ENCODE measurements at places on chromosomes 1 and 21.

DNA sequence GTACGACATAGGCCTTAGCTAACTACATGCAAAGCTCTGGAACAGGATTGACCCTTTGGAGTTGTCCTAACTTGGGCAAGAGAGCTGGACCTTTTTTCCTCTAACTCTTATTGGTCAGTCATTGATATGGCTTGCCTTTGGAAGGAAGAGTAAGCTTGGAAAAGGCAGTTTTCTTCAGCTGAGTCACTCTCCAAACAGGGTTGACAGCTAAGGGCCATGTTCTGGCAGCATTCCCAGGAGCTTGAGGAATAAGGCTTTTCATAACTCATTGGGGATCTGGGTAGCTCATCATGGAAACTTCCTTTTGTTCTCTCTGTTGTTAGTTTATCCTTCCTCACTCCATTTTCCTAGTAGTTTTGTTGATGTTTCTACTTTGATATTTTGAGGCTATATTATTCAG is 14.5 kb upstream of the ERRFI1 start:
- peak; percentile 98 for DNase-seq

DNA sequence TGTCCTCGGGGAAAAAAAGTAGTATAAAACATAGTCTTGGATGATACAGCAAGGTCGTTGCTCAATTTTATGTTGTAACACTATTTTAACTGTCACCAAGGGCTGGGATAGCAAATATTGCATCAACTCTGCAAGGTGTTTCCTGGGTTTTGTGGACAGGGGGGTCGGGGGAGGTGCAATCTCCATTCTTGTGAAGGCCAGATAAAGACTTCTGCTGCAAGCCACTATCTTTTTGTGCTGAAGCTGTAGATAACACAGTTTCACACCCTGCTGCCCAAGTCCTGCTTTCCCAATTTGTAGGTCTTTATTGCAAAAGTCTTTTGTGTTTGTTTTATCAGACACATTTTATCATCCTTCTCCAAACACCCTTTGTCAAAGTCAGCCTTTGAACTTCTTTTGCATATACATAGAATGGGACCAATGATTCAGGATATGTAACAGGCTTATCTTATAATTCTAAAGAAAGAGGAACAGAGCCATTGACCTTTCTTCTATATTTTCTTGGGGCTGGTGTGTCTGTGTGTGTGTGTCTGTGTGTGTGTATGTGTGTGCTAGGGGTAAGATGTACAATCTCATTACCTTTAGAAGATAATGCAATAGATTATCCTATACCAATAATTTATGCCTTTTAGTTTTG is 140.6 kb downstream of the RUNX1 start:
- peak; percentile 39 for DNase-seq

GRCh38 chr1:66728021-66728420 is 24.2 kb upstream of the DYNLT5 start:
- peak; percentile 69 for DNase-seq

- peak; percentile 87 for DNase-seq
Measured at GRCh38 chr1:160284220-160284781, 632 bp downstream of the PEX19 start.

DNA sequence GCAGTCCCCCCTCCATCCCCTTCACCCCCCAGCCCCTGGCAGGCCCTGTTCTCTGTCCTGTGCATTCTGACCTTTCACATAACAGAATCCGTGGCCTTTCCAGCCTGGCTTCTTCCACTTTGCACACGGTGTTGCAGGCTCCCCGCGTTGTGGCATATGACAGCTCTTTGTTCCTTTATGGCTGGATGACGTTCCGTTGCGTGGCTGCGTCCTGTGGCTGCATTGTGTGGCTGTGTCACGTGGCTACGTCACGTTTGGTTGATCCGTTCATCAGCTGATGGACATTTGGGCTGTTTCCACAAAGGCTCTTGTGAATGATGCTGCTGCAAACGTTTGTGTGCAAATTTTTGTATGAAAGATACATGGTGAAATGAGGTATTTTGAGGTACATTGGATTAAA is 53.3 kb downstream of the PDE9A start:
- DNase-seq = no peak

- DNase-seq = no peak
Measured at GRCh38 chr1:207355060-207355459, 33.6 kb downstream of the CD55 start.

DNA sequence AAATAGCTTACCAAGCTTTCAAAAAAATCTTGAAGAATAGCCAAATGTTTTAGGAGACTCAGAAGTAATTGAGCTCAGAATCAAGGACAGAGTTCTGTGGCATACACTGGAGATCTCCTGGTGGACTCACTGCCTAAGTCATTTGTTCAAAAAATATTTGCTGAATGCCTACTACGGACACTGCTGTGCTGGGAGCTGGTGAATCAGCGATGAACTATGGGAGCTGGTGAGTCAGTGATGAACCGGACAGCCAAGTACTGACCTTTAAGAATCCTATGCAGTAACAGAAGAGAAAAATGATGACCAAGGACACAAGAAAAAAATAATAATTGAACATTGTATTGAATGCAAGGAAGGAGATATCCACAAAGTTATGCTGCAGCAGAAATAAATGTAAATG is 717.9 kb upstream of the CXADR start:
- DNase-seq = peak; percentile 97

DNA sequence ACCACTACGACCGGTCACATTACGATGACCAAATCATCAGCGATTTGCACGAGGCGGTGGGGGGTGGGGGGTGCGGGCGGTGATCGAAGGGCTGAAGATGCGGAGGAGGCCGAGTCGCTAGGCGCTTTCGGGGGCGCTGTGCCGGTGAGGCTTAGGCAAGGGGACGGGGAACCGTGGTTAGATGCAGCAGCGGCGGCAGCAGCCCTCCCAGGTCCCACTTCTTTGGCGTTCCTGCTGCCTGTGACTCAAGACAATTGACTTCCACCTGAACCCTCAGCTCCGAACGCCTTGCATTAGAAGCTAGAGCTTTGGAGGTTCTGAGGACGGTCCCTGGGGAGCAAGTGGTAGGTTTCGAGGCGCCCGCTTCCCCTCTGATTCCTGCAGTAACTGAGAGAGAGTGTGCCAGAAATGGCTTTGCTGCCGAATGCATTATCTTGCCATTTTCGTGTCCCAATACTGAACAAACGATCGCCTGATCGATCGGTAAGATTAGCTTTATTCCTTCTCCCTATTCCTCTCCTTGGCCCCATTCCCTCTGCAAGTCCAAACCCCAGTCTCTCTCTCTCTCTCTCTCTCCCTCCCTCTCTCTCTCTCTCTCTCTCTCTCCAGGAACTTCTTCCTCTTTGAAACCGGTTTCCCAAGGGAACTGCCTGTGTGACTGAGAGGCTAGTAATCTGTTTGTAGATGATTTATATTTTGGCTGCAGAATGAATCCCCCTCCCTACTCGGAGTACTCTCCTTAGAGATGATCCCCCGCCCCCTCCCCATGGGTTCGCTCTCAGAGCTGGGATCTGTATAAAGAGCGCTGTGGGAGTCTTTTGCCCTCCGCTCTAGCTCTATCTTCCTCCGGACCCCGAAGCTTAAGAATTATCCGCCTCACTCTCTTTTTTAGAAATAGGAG is 735 bp upstream of the BRINP3 start:
- DNase-seq = peak; percentile 19

- DNase-seq = no peak
Measured at GRCh38 chr1:12678820-12679219, 34.9 kb downstream of the AADACL4 start.

DNA sequence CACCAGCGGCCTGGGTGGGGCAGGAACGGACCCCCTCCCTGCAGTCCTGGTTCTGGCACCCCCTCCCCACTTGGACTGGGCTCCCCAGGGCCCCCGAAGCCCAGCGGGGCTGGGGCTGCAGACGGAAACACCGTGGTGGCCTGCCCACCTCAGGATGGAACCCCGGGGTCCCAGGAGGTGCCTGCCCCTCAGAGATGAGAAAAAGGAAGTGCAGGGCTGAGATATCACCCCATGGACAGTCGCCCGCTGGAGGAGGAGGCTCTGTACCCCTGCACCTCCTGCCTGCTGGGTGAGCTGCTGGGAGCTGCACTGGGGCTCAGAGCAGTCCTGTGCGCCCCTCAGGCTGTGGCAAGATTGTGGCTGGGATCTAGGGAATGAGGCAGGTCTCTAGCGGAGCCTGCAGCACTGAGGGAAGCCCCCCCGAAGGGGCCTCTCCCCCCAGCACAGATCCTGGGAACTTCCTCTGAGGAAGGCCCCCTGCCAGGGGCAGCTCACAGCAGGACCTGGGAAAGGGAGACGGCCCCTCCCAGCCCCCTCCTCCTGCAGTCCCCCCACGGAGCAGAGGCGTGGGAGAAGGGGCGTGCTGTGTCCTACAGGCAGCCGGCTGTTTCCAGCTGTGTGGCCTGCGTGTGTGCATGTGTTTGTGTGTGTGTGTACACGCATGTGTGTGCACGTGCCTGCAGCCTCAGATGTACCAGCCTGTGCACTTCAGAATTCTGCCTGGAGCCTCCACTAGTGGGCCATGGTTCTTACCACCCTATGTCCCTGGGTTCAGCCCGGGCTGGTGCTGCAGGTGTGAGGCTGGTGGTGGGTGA is 6.9 kb downstream of the AGRN start:
- no peak for DNase-seq

DNA sequence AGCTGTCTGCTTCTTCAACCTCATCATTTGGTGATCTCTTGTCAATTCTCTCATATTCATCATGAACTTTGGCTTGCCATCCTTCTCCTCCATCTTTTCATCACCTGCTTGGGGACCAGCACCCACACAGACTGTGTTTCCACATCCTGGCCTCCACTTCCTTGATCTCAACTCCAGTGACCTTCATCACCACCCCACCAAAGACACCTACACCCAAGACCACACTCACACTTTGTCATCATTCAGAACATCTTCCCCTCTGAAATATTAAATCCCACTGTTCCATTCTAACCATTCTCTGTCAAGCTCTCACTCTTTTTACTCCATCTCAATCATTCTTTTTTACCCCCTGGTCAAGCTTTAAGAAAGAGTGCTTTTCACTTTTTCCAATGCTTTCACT is 115.5 kb upstream of the VAV3 start:
- DNase-seq = no peak

DNA sequence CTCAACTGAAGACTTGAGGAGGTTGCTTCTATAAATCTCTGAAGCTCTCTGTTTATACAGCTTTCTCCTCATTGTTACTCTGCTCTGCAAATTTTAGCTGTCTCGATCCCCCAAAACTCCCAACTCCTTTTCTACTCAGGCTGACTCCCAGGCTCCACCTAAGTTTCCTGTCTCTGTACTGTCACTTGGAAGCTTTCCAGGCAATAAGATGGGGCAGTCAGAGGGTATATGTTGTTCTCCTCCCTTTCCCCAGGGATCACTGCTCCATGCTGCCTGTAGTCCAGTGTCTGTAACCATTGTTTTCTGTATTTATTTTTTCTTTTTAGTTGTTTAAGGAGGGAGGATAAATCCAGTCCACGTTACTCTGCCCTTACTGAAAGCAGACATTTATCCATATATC is 13.4 kb downstream of the TSNAX start:
- no peak for DNase-seq

DNA sequence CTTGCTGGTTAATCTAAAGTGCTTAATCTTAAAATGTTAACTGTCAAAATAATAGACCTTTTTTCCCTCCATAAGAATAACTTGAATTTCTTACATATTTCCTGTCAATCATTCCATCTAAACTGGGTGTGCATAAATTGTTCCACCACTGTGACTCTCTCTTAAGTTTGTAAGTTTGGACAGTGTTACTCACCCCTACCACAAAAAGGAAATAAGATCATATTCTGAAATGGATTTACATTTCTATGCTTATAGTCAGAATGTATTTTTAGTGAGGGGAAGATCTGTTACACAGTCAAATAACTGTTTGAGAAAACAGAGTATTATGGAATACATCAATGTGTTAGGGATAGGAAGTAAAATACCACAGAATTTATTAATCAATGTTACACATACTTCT is 109.6 kb upstream of the DPYD start:
- DNase-seq = peak; percentile 48

GRCh38 chr21:35390013-35390776 is 341.1 kb upstream of the RUNX1 start:
- DNase-seq = peak; percentile 62

- peak; percentile 53 for DNase-seq
Measured at GRCh38 chr1:178220094-178220493, 126.2 kb downstream of the RASAL2 start.

DNA sequence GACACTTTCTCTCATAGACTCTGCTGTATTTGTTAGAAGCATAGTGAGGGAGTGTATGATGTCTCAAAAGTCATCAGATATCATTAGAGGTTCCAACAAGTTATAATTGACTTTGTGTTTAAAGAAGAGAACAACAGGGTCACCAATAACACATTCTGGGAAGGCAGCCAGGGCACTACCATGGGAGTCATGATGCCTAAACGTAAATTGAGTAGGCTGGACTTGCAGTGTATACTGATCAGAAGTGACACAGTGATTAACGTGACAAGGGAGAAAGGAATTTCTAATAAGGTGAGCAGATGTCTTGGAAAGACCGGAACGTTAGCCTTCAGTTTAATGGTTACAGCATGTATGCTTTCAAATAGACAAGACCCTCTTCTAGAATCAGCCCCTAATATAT is 973.2 kb downstream of the NCAM2 start:
- peak; percentile 1 for DNase-seq

DNA sequence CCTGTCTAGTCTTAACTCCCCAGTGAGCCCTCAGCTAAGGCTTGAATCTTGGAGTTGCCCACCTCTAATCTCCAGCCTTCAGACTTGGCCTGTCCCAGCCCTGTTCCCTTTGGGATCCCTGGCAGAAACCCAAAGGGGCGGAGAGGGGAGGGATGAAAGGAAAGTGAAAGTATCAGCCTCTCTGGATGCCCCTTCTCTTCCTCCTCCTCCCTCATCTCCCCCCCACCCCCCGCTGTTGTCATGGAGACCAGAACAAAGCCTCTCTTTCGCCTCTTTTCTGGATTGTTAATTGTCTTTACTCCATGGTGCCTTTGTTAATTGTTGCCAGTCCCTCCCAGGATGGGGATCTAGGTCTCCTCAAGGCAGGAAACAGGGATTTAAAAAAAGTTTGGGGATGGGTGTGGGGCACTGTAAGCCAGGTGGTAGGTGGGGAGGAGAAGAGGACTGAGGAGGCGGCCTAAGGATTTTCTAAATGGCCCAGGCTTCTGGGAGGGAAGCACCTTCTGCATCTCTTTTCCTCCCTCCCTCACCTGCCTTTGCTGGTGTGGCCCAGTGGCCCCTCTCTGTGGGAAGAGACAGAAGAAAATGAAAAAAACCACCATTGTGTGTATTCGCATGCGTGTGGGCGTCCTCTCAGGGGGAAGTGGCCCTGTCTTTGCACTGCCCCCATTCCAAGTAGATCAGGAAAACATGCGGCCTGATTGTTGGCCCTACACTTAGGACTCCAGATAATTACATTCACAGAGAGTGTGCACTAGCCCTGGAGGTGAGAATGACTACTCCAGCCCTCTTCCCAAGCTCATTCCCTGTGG is 7.5 kb upstream of the SOX13 start:
- DNase-seq = peak; percentile 23

- DNase-seq = no peak
Measured at GRCh38 chr1:208036918-208037766, 126.2 kb upstream of the CD34 start.

GRCh38 chr21:42344631-42345030 is 6.2 kb downstream of the TFF2 start:
- DNase-seq = no peak

- no peak for DNase-seq
Measured at GRCh38 chr21:41929248-41929647, 24.6 kb downstream of the C2CD2 start.

- peak; percentile 53 for DNase-seq
Measured at GRCh38 chr21:41251961-41252642, 64.5 kb upstream of the FAM3B start.

GRCh38 chr1:74199504-74199903 is 1.5 kb downstream of the FPGT start:
- no peak for DNase-seq

- no peak for DNase-seq
Measured at GRCh38 chr1:176136891-176137290, 70.2 kb downstream of the COP1 start.

Data from choroid plexus epithelial cell (primary cell).